Spinal cord (tissue), 10 donors: ENCODE measurements at places on chromosomes 2 and 18. TPM values are rescaled to one million over a fixed set of nuclear protein-coding genes. Genes with fewer than 3 reads are reported as not detected.

CRACDL gene
- 2.7 TPM for polyA plus RNA-seq

IL1F10 gene
- not detected for polyA plus RNA-seq

FBXO48 gene
- 2.3 TPM for polyA plus RNA-seq

ZNF532 gene
- polyA plus RNA-seq: 126 TPM

KIDINS220 gene
- polyA plus RNA-seq: 184 TPM

SULT1C2 gene
- 2.8 TPM for polyA plus RNA-seq

TSPYL6 gene
- 0.50 TPM for polyA plus RNA-seq

UGT1A5 gene
- not detected for polyA plus RNA-seq

- H3K36me3 ChIP-seq: peaks cover 2% of the 10 kb centered on the region
- H3K27ac ChIP-seq: no peak overlapping the region
- no peaks in the 10 kb centered on the region for H3K27me3 ChIP-seq
- no peak for DNase-seq
- peaks cover 6% of the 10 kb centered on the region for H3K4me1 ChIP-seq
Observed at GRCh38 chr18:8298186-8298585, 311.1 kb upstream of the RAB12 start.

- no peaks in the 10 kb centered on the region for H3K27me3 ChIP-seq
- no peak overlapping the region for H3K27ac ChIP-seq
- no peak for DNase-seq
- H3K4me3 ChIP-seq: no peak overlapping the region
- no peaks in the 10 kb centered on the region for H3K4me1 ChIP-seq
- no peaks in the 10 kb centered on the region for H3K36me3 ChIP-seq
Observed at GRCh38 chr2:231425291-231425810, 29.8 kb downstream of the B3GNT7 start.

DNA sequence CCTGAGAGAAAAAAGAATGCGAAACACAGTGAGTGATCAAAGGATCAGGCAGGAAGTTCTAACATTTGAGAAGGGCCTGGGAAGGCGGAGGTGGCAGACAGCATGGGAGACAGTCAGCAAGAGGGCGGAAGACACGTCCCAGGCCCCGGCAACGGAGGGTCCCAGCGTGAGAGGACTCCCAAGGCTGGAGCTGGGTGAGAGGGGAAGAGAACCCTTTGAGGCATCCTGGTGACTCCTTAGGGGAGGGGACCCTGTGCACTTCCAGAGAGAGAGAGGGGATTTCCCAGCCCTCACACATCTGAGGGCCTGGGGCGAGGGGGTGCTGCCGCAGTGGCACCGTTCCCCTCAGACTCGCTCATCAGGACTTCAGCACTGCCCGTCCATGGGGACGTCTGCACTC, 133.4 kb downstream of the RTP5 start:
- H3K27ac ChIP-seq: no peak overlapping the region
- peaks cover 4% of the 10 kb centered on the region for H3K36me3 ChIP-seq
- H3K4me3 ChIP-seq: no peak overlapping the region
- H3K27me3 ChIP-seq: no peaks in the 10 kb centered on the region
- H3K4me1 ChIP-seq: no peaks in the 10 kb centered on the region

DNA sequence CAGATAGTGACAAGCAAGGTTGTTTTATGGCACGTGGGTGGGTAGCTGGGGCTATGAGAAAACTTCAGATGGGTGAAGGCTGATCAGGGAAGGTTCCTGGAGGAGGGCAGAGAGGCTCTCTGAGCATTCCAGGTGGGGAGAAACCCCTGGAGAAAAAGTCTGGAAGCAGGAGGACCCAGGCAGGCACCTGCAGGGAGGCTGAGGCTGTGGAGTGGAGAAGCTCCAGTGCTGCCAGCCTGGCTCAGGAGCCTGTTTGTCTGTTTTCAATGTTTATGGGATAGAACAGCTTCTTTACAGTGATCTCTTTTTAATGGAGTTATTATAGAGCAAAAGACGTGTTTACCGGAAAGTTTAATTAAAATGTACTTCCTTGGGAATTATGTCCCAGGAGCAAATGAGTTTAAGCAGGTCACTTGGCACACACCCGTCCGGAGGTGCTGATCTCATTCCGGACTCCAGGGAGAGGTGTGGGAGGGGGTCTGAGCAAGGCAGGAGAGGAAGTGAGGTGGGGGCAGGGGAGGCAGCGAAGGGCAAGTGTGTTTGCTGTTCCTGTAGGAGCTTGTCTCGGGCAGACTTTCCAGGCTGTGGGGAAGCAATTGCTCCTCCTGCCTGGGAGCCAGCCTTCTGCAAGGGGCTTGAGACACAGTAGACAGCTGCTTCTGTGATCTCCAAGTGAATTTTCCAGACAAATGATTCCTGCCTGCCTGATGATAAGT, 239.5 kb downstream of the MYCN start:
- no peak for DNase-seq
- no peak overlapping the region for H3K4me3 ChIP-seq
- H3K27ac ChIP-seq: no peak overlapping the region
- H3K4me1 ChIP-seq: peaks cover 13% of the 10 kb centered on the region

DNA sequence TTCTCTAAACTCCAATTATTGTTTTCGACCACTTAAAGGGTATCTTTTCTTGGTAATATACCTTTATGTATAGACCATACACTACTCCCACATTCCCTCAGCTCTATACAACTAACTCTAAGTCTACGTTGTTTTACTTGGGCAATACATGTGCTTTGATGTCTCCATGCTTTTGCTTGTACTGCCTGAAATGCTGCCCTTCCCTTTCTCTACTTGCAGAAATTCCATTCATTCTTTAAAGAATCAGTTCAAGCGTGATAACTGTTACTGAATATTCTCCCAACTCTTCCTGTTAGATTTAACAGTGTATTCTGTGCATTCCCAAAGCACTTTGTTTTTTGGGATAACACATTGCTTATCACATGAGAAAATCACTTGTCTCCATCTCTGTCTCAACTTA, 157.0 kb upstream of the AQP4 start:
- H3K27me3 ChIP-seq: no peaks in the 10 kb centered on the region
- no peaks in the 10 kb centered on the region for H3K36me3 ChIP-seq
- no peaks in the 10 kb centered on the region for H3K4me1 ChIP-seq
- H3K4me3 ChIP-seq: no peak overlapping the region
- DNase-seq: no peak

GRCh38 chr18:54254265-54254758, 15.0 kb upstream of the POLI start:
- H3K4me1 ChIP-seq: no peaks in the 10 kb centered on the region
- no peak overlapping the region for H3K4me3 ChIP-seq
- DNase-seq: no peak
- H3K36me3 ChIP-seq: no peaks in the 10 kb centered on the region

DNA sequence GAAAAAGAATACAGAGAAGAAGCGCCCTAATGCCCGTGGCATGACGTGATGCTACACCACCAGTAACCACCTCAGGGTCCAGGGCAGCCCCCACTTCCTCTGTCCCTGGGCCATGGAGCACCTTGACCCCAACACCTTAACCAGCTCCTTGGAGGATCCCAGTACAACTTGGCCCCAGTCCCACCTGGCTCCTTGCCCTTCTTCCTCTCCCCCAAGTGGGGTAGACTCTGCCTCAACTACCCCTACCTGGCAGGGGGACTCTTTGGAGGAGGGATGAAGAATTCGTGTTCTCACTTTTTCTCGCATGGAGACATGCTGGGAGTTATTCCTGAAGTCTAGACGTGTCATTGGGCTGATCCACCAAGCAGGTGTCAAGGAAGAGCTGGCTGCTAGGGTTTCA, 18.9 kb downstream of the TRABD2A start:
- no peak overlapping the region for H3K27ac ChIP-seq
- H3K27me3 ChIP-seq: no peaks in the 10 kb centered on the region
- H3K4me3 ChIP-seq: no peak overlapping the region
- no peaks in the 10 kb centered on the region for H3K4me1 ChIP-seq

DNA sequence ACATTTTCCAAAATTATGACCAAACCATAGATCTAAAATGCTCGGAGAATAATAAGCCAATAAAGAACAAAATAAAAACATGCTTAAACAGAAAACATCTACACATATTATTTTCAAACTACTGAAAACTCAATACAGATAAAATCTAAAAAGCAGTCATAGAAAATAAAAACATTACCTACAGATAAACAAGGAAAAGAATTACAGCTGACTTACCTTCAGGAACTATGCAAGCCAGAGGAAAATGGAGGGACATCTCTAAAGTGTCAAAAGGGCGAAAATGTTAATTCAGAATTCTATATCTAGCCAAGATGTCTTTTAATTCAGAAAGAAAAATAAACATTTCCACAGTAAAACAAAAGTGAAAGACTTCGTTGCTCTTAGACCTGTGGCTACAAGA, 112.9 kb upstream of the GYPC start:
- no peaks in the 10 kb centered on the region for H3K36me3 ChIP-seq
- H3K4me1 ChIP-seq: no peaks in the 10 kb centered on the region
- no peak for DNase-seq
- no peak overlapping the region for H3K27ac ChIP-seq
- H3K27me3 ChIP-seq: no peaks in the 10 kb centered on the region

DNA sequence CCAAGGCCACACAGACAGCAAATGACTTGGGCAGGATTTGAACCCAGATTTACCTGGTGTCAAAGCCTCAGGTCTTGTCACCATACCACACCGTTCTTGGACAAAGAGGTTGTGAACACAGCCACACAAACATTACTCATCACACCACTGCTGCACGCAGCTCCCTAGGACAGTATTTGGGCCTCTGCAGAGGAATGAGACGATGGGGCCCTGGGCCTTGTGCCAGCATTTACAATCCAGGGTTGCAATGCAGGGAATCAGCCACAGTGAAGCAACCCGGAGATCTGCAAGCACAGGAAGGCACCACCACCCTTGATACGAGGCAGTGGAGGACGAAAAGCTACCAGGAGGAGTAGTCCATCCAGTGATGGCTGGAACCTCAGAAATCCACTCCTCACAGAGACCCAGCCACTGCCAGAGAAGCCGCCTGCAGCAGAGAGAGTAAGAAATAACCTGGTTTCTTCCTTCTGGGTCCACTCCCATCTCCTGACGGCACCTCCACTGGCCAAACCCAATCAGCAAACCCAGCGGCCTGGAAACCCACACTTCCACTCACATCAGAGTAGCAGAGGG, 3.7 kb upstream of the MTCL1 start:
- H3K4me3 ChIP-seq: no peak overlapping the region
- H3K27me3 ChIP-seq: peaks cover 9% of the 10 kb centered on the region
- no peaks in the 10 kb centered on the region for H3K36me3 ChIP-seq
- peaks cover 23% of the 10 kb centered on the region for H3K4me1 ChIP-seq

GRCh38 chr2:71395471-71395870, 57.9 kb upstream of the DYSF start:
- H3K36me3 ChIP-seq: peaks cover 25% of the 10 kb centered on the region
- no peaks in the 10 kb centered on the region for H3K4me1 ChIP-seq
- no peak for DNase-seq
- H3K27ac ChIP-seq: no peak overlapping the region
- H3K27me3 ChIP-seq: no peaks in the 10 kb centered on the region
- H3K4me3 ChIP-seq: no peak overlapping the region

DNA sequence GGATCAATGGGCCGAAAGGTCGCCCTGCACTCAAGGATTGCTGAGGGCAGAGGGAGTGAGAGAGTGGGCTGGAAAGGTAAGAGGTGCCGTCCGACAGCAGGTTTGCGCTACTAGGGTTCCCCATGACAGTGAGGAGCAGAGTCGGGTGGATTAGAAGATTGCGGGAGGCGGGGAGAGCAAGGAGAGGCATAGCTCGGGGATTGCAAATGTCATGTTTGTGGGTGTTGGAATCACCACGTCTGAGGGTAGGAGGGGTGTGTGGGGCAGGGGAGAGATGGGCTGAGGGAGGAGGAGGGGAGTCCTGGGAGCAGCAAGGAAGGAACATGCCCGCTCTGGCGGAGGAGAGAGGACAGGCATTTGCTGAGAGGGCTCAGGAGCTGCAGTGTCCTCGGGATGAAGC, 81.2 kb downstream of the ZCCHC2 start:
- peaks cover 5% of the 10 kb centered on the region for H3K4me1 ChIP-seq
- H3K36me3 ChIP-seq: no peaks in the 10 kb centered on the region
- no peak overlapping the region for H3K4me3 ChIP-seq

DNA sequence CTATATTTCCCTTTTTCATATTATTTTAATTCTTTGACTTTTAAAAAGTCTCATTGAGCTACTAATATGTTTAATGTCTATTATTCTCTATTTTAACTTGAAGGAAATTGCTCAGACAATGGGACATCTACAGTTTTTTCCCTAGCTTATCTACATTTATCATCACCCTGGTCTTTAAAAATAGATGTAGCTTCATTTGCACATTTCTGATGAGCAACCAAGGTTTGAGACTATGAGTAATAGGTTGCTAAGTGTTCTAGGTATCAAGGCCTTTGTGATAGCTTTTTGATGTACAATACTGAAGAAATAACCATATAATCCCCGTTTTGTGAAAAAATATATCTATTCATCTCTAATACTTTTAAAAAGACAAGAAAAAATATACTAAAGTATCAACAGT, 47.0 kb downstream of the STAT4 start:
- H3K36me3 ChIP-seq: no peaks in the 10 kb centered on the region
- no peaks in the 10 kb centered on the region for H3K27me3 ChIP-seq
- H3K4me3 ChIP-seq: no peak overlapping the region
- no peak overlapping the region for H3K27ac ChIP-seq

- H3K4me3 ChIP-seq: no peak overlapping the region
- DNase-seq: no peak
- H3K27ac ChIP-seq: no peak overlapping the region
- peaks cover 64% of the 10 kb centered on the region for H3K4me1 ChIP-seq
Observed at GRCh38 chr2:26177122-26177521, 4.2 kb downstream of the GAREM2 start.

DNA sequence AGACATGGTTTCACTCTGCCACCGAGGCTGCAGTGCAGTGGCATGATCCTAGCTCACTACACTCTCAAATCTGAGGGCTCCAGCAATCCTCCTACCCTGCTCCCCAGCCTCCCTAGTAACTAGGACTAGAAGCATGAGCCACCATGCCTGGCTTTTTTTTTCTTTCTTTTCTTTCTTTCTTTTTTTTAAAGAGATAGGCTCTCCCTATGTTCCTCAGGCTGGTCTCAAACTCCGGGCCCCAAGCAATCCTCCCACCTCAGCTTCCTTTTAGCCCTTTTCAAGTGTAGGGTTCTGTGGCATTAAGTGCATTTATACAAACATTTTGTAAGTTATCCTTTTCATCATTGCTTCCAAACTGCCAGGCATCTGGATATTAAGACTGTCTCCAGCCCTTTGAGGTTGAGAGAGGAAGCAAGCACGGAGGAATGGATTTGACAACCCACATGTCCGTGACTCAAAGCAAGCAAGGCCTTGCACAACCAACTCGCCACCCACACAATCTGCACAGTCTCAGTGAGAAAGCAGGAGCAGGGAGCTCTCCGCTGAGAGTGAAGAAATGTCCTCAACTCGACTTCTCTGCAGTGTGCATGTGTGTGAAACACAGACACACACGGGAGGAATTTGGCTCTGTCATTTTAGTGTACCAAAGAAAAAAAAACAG, 65.6 kb downstream of the ATP8B1 start:
- H3K27me3 ChIP-seq: no peaks in the 10 kb centered on the region
- H3K27ac ChIP-seq: no peak overlapping the region
- no peaks in the 10 kb centered on the region for H3K4me1 ChIP-seq
- no peak for DNase-seq
- H3K36me3 ChIP-seq: no peaks in the 10 kb centered on the region

DNA sequence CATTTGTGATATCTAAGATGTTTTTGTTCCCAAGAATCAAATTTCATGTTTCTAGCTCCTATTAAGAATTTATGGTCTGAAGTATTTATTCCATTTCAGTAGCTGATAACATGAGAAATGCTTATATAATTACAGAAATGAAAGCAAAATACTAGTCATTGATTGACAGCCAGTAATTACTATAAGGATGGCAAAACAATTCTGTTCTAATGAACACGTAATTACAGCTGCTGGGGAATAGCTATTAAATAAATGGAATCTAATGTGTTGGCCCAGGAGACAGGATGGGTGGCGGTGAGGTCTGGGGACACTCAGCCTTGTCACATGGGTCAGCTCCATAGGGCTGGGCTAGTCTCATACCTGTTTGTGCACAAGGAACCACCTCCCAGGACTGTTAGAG, 263.5 kb downstream of the FHOD3 start:
- no peak overlapping the region for H3K4me3 ChIP-seq
- peaks cover 3% of the 10 kb centered on the region for H3K4me1 ChIP-seq
- H3K36me3 ChIP-seq: no peaks in the 10 kb centered on the region
- H3K27me3 ChIP-seq: no peaks in the 10 kb centered on the region
- DNase-seq: no peak
